ENCODE measurements at places on chromosomes 12 and 14.

- peak; percentile 69 for DNase-seq
These were observed 805.4 kb downstream of the VRK1 start for GRCh38 chr14:97602438-97603117.

DNA sequence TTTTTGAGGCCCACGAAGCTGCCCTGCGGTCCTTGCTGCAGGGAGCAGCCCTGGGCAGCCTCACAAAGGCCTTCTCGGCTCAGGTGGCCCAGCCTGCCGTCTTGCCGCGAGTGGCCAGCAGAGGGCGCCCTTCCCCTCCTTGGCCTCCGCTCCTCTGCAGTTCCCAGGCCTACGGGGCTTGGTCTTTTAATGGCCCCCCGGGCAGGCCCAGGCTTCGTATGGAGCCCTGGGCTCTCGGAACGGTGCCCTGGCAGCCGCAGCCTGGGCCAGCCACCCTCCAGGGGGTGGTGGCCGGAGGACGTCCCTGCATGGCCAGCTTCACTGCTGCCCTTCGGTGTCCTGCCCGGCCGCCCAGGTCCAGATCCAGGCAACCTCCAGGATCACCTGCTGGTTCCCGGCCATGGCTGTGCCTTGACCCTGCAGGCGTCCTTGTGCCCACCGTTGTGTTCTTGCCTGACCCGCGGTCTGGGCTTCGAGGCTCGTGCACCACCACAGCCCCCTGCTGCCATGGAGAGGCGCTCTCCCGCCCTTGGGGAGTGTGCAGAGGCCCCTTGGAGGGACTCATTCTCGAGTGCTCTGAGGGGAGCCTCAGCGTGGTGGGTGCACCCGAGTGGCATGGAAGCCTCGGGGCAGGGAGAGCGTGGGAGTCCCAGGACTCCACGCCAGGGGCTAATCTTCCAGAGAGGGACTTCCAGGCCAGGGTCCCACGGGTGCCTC, 9.4 kb downstream of the ASPG start:
- peak; percentile 74 for DNase-seq

- no peak for DNase-seq
These were observed 2.7 kb downstream of the NCKAP5L start for GRCh38 chr12:49825360-49825970.

DNA sequence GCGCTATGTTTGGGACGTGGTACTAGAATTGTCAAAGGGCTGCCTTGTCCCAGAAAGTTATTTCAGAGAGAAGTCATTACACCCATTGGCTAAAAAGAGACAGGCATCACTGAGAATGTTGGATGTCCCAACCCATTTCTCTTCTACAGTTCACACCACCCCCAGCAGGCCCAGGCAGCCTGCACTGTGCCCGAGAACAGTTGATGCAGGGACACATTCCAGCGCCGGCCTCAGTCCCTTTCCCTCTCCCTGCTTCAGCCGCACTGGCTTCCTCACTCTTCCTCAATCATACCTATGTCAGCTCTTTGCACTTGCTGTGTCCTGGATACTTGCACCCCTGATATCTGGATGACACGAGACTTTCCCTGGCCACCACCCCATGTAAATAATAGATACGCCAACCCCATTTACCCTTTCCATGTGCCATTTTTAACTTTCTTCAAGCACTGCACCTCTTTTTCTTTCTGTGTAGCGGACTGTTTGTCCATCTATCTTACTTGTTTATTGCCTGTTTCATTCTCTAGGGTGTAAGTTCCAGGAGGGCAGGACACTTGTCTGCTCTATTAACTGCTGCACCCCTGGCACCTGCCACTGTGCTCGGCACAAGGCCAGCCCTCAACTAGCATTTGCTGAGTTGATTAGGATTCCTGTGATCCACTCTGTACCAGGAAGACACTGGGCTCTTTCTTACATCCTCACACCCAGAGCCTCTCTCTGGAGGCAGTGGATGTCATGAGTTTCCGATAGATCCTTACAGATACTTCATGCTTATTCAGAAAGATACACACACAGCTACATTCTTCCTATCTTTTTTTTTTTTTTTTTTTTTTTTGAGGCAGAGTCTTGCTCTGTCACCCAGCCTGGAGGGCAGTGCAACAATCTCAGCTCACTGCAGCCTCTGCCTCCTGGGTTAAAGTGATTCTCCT, 76.6 kb upstream of the CEP83 start:
- DNase-seq: no peak

DNA sequence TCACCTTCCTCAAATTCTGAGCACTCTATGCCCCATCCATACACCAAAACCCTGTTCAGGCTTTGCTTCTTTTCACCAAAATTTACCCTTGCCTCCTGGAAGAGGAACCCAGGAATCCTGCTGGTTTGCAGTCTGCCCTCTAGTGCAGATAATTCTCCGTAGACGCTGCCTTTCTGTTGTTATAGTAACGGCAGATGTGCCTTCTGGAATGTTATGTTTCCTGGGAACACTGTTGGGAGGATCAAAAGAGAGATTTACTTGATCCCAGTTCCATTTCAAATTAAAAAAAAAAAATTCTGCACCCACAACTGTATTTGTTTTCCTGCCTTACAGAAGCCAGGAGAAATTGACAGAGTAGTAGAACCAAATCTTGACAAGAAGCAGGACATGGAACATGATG, 104.2 kb upstream of the RMST start:
- no peak for DNase-seq

GRCh38 chr14:64612021-64612380, 62.2 kb downstream of the PPP1R36 start:
- DNase-seq: no peak

DNA sequence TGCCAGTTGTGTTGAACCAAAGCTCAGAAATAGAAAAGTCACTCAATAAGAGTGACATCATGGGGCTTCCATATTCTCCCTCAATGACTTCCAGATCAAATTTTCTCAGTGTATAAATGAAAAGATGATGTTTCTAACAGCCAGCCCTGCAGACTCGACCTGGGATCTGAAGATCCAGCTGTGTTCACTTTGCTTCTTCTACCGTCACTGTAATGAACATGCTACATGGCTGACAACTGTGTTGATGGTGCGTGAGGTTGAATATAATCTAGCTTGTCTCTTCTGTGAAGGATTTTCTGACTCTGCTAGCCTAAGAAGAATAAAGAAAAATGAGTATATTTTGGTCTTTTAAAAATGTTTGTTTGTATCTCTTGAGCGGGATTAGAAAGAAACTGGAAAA, 577.8 kb downstream of the ETNK1 start:
- no peak for DNase-seq

- DNase-seq: no peak
These were observed 51.7 kb downstream of the TRHDE start for GRCh38 chr12:72323881-72324280.

GRCh38 chr14:73463411-73463810, 5.1 kb upstream of the NUMB start:
- DNase-seq: no peak

DNA sequence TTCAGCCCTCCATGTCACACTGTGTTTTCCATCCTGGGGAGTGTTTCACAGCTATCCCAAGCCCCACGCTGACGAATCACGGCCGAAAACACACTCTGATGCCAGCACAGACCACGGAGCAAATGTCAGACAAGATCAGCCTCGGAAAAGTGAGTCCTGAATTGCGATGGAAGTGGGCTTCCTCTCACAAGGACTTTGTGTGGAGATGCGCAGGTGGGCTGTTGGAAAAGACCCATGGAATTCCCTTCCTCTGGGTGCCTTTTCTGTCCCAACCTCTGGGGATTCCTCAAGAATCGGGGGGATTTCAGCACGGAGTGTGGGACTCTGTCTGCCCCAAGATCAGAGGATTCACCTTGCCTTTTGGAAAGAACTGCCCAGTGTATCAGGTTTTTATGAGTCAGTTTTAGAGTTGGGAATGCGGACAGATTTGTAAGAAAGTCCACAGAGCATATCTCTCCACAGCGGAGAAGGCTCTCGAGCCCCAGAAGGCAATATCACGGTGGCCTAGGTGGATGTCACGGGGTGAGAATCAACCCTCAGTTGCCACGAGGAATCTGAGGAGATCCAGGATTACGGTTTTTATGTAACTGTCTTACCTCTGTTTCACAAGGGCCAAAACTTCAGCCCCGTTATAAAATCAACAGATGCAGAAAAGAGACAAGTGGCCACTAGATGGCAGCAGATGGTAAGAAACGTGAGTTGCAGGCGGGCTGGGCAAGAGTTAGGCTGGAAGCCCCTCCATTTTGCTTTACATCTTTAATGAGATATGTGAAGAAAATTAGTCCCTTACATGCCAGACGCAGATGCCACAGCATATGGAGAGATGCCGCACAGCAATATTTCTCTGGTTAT, 201.9 kb downstream of the DAD1 start:
- DNase-seq: peak; percentile 9

DNA sequence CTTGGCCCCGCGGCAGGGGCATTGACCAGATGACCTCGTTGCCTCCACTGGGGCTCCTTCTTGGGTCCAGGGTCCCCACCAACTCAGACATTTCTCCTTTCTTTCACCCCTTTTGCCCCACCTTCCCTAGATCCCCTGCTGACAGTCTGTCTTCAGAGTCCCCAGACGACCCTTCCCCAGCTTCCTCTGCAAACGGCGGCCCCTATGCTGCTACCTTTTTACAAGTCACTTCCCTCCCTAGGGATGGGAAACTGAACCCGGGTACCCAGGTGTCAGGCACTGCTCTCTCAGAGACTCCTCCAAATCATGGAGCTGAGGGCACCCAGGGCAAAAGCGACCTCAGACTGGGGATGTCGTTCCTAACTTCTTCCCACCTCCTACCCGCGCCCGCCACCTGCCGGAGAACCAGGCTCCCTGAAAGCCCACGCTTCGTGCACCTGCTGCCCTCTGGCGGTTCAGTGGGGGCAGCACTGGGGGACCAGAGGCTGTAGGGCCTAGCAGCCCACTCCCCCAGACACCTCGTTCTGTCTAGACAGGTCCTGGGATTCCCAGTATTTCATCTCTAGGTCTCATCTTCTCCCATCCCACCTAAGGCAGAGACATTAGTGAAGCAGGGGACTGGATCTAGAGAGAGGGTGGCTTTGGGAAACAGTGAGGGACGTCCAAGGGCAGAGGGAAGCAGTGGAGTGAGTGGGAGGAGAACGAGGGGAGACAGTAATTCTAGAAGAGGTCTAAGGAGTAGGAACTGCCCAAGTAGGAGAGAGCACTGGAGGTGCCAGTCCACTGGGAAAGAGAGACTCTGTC, 4.9 kb downstream of the ZNF385A start:
- DNase-seq: peak; percentile 87

DNA sequence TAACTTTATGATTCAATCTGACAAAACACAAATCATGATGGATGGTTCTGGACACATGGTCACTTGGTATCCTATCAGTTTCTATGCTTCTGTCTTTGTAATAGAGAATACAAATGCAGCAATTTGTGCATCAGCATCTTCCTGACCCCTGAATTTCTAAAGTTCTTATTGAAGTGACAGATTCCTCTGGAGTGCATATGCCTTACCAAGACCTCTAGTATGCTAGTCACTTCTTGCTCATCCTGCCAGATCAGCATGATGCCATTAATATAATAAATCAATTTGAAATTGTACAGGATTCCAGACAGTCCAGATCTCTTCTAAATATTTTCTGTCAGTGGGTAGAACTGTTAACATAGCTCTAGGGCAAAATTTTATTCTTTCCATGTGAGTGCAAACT, 40.6 kb upstream of the GLIPR1 start:
- no peak for DNase-seq

GRCh38 chr14:49212721-49213120, 373.5 kb downstream of the RPS29 start:
- DNase-seq: no peak

DNA sequence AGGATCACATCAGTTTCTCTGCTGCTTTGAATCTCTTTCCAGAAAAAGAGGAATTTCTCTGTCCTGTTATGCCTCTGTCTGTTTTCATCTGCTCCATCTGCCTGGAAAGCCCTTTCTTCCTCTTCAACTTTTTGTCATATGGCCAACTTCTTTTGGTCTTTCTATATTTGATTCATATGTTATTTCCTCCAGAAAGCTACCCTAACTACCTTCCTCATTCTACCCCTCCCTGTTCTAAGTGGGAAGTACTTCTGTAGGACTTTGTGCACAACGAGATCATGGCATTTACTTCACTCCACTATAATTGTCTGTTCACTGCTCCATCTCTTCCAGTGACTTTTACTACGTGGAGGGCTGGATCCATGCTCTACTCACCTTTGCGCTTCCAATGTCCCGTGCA, 5.9 kb downstream of the CLEC4D start:
- no peak for DNase-seq

DNA sequence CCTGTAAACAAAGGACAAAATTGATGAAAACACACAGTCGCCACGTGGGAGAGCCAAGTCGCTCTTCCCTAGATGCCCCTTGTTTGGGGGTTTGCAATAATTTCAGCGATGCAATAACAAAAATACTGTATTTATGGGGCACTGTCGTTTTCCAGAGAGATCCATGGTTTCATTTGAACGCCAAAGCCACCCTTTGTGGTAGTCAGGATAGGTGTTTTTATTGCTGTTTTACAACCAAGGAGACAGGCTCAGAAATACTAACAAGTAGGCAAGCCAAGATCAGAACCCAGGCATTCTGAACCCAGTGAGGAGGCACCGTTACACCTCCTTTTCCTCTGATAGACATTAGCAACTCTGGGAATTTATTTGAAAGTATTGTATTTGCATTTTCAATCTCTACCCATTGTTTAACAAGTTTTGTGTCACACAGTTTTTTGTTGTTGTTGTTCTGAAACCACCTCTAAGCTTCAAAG, 831 bp upstream of the BTBD7 start:
- DNase-seq: no peak

DNA sequence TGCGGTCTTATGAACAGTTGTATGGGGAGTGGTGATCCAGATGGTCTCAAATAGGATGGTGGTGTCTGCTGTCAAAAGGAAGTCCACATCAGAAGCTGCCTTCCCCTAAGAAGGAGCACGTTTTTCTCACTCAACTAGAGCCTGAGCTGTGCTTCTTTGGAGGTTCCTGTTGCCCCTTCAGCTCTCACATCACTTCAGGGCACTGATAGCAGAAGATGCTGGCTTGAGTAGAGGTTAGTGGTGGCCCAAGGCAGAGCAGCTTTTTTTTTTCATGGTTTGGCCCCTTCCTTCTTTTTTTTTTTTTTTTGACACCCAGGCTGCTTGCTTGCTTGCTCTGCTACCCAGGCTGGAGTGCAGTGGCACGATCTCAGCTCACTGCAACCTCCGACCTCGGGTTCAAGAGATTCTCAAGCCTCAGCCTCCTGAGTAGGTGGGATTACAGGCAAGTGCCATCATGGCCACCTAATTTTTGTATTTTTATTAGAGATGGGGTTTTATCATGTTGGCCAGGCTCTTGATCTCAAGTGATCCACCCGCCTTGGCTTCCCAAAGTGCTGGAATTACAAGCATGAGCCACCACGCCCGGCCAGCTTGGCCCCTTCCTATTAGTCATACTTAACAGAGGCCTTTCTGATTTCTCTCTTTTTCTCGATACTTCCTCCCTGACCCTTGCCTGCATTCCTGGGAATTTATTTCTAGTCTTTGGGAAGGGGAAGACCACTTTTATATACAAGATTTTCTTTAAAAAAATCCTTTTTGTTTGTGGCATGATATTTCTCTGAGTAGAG, 31.6 kb downstream of the KLRD1 start:
- DNase-seq: no peak

All from effector memory CD8-positive, alpha-beta T cell (primary cell).